HS-5 (cell line): ENCODE measurements at places on chromosomes 11 and 22.

GRCh38 chr11:43282607-43283440, 29.0 kb upstream of the API5 start:
- no peak for DNase-seq

DNA sequence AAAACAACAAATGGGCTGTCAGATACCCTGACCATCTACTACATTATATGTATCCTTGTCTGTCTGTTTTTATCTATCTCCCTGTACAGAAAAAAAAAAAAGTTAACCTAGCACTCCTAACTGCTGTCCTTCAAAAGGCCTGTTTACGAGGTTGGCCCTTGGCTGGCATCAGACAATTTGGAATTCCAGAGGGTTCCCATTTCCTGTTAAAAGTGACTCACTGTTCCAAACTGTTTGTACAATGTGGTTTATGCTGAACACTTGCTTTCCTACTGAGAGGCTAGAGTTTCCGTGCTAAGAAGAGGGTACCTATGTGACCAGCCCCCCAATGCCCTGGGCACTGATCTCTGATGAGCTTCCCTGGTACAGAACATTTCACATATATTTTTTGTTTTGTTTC, 65.9 kb upstream of the HMGXB4 start:
- DNase-seq = peak; percentile 26

DNA sequence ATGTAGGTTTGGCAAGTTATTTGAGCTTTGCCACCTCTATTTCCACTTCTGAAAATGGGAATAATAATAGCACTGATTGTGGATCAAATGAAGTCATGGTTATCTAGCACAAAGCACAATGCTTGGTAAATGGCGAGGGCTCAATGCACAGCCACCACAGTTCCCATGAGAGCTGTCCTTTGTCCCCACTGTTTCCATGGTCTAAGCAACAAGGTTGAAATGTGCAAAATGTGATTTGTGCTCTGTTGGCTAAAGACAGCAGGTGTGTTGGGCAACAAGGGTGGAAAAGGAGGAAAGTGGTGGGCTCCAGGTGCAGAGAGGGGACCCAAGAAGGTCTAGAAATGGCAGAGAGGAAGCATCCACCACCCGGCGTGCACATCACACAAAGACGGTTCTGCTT, 200.5 kb downstream of the TRIM29 start:
- DNase-seq = no peak

DNA sequence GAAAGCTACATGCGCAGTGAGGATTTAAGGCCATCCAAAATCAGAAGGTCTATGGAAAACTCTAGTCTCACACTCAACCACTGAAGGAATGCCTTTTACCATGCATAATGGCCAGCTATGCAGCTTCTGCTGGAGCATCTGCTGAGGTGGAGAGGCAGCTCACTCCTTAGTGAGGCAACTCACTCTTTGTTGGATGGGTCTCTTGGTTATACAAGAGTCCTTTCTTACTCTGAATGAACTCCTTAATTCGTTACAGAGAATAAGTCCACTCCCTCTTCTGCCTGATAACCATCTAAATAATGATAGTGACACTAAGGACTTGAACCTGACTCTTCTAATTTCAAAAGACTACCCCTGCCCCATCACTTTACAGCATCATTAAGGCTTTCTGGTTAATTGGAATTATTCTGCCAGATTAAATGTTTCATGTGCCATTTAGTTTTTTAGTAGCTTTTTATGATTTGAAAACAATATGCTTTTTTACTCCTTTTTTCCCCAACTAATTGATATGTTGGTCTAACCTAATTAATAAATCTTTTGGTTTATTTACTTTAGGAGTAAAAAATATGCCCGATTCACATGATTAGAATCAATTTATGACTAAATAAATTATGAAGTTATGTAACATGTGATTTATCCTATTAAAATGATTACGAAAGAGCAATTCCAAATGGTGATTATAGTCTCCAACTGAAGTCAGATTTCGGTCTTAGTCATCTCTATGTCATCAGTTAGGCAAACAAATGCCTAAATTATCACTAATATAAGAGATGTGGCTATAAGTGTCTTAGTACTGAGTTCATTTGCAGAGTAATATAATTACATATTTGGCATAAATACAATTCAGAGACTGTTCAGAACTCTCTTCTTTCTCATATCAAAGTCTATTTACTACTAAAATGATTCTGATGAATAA, 286.7 kb upstream of the CCDC90B start:
- DNase-seq = peak; percentile 53

DNA sequence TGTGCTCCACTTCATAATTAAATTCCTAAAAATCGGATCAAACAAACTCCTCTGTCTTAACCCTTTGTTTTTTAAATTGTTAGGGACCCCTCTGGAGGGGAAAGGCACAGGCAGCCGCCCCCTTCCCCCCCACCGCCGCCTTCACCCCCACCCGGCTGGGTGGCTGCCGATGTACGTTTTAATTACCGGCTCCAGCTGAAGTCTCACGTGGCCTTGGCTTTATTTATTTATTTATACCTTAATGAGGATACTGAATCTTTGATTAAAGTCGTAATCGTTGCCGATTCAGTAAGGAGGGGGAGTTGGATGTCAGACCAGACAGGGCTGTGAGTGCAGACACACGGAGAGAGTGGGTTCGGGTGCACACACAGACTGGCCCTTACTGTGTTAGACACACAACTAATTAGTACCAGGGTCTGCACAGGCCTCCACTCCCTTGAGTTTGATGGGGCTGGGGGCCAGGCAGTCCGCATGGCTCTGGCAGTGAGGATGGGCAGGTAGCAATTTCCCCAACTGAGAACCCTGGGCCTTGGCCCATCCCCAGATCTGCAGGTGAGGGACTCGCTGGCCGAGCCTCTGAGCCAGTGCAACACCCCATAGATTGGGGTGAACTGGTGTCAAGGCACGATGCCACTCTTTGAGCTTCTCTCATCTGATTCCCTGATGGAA, 51.3 kb upstream of the NNMT start:
- DNase-seq = no peak

DNA sequence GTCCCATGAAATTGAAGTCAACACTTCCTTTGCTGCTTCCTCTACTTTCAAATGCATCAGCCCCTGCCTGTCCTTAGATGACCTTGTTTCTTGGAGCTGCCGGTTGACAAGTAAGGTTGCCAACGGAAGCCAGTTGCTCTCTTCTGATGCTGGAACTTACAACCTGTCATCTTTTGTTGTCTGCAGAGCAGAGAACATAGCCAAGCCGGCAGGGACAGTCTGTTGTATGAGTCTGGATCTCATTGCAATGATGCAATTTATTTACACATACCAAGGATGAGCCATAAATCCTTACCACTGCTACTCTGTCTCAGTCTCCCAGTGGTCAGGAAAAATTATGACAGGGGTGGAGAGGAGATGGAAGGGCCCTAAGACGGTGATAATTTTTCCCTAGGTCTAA, 151.4 kb downstream of the BLID start:
- no peak for DNase-seq

DNA sequence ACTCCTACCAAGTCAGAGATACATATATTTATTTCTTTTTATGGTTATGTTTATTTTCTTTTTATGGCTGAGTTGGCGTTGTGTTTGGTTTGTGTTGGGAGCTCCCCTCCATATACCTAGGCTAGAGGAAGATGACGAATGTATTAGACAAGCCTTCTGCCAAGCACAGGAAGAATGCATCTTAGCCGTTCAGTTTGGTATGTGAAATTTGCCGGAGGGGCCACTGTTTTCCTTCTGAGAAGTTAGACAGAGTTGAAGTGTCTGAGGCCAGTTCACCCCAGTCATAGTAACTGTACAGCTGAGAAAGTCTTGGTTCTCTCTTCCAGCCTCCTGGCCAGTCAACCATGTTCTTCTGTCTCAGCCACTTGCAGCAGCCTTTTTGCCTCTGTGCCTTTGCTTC, 29.8 kb downstream of the TEAD1 start:
- DNase-seq = no peak

DNA sequence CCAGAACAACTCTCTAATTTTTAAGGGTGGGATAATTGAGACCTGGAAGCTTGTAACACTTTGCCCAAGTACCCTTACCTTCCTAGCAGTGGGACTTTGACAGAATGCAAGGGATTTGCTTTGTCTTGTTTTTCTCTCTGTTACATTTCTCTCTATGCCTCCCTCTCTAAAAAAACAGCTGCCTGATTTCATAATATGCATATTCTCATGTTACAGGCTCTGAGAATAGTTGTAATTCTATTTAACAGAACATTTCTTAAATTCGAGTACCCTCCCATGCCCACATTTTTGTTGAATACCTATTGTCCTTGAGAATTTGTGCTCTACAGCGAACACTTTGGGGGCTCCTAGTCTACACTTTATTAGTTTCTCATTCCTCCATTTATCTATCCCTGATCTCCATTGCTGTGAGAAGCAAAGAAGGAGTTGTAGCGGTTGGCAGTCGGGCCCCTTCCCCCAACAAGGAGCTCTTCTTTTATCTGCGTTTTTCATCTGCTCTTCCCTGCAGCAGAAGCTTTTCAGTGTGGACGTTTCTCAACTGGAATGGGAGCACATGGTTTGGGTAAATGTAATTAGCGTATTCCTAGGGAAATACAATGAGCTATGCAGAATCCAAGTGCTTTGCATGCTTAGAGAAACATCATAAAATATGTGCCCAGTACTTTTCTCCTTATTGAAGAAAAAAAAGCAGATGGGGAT, 117.7 kb upstream of the CCDC90B start:
- DNase-seq = no peak

DNA sequence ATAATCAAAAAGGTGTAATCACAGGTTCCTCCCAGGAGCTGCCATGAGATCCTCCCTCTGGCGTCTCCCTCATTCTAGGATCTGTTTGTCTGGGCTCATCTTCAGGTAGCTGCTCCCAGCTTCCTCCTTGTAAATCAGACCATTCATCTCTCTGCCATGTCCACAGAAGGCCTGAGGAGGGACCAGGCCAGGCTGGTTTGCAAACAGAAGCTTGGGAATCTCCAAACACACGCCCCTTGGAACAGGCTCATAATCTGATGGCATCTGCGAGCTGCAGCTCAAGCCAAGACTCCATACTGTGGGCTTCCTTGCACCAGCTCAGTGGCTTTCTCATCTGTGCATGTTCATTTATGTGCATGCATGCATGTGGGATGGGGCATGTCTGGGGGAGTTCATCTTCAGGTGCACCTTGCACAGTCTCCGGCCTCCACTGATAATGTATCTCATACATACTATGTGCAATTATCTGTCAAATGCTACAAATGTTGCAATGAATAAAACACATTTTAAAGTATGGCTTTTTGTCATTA, 134.9 kb downstream of the NXPE2 start:
- no peak for DNase-seq

DNA sequence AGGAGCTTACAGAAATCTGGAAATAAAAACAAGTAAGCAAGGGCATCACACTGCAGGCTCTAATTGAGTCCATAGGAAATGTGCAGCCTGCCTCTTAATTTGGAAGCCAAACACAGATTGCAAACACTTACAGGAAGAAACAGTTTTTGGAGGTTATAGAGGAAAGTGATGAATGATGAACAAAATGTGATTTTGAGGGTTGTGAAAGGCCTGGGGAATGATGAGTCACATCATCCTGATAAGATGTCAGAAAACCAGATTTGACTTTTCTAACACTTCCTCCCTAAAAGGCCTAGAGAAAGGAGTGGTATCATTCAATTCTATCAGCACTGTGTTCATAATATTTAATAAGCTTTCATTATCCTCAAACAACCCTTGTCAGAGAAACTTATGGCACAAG, 96.6 kb upstream of the POU2AF2 start:
- DNase-seq = peak; percentile 14

- DNase-seq = no peak
These were observed 24.2 kb upstream of the ANKK1 start for GRCh38 chr11:113363406-113363805.

DNA sequence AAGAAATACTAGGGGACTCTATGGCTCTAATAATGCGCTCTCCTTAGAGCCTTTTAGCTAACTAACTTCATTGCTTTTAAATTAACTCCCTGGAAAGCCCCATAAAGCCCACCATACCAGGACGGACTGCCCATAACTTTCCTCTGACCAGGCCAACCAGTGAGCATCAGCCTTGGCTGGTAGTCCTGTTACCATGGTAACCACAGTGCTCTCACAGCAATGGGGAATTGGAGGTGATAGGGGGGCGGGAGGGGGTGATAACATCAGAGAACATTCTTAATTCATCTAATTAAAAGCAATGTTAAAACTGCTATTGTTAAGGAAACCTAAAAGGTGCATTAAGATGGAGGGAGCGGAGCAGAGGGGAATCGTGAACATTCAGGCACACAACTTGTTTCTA, 27.2 kb upstream of the CHRM4 start:
- DNase-seq = no peak
